Cerebellar nuclear complex (tissue), 1 donor: ENCODE measurements at places on chromosomes 2 and 18.

DNA sequence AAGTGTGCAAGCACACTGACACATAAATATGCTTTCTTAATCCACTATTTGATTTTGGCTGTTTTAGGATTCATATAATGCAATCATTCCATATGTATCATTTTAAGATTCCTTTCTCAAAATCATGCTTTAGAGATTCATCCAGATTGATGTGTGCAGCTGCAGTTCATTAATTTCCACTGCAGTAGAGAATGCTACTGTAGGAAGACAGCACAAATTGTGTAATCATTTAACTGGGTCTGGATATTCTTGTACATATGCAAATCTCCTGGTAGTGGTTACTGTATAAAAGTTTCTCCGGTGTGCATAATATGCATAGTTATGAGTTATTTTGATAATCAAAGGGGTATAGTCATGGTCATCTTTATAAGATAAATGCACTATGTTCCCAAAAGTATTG, 502.5 kb upstream of the ACVR2A start:
- DNase-seq = no peak

GRCh38 chr2:203740871-203741281, 34.4 kb downstream of the CD28 start:
- DNase-seq = no peak

- no peak for DNase-seq
These were observed 13.6 kb upstream of the THADA start for GRCh38 chr2:43609290-43609918.

GRCh38 chr2:60674524-60675165, 81.4 kb upstream of the PAPOLG start:
- DNase-seq = no peak

GRCh38 chr18:71665131-71665530, 879.0 kb downstream of the CBLN2 start:
- DNase-seq = no peak

- DNase-seq = no peak
These were observed 11.4 kb upstream of the UXS1 start for GRCh38 chr2:106205488-106205887.

DNA sequence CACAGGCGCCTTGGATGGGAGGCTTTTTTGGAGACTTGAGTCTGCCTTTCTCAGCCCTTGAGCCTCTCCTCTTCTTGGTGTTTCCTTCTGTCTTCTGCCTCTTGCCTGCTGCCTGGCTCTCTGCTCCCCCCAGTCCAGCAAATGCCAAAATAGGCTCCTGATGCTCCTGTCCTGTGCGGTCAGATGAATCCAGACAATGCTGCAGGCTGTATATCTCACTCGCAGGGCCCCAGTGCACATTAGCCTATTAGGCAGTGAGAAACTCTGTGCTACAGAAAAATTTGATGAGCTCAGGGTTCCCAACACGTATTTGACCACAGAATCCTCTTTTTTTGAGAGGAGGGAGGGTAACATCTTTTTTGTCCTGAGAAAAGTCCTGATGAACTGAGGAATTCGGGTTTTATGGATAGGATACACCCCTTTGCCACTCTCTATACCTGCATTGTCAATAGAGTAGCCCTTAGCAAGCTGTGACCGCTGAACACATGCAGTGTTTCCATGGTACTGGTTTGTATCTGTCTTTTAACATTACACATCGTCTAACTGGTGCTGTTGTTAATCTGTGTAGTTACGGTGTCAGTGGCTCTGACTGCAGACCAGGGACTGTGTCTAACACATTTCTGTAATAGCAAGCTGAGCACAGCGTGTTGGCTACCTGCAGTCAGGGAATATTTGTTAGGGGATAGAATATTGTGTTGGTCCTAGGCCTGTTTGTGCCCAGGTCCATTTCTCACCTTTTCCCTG, 50.8 kb downstream of the FAM228A start:
- no peak for DNase-seq

DNA sequence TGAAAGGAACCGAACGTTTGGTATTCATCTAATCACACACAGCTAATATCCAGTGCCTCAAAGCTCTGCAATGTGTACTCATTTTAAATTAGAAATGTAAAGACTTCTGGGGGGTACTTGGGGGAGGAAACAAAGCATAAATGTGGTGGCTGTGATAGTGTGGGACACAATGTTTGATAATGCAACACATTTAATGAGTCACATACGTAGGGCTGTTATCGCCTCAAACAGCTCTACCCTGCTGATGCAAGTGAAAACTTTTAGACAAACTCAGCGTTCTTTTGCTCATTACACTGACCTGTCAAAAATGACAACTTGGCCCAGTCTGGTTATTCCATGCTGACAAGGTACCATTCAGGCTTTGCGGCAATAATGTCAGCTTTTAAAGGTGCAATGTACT, 1227.1 kb upstream of the CELF4 start:
- DNase-seq = no peak

DNA sequence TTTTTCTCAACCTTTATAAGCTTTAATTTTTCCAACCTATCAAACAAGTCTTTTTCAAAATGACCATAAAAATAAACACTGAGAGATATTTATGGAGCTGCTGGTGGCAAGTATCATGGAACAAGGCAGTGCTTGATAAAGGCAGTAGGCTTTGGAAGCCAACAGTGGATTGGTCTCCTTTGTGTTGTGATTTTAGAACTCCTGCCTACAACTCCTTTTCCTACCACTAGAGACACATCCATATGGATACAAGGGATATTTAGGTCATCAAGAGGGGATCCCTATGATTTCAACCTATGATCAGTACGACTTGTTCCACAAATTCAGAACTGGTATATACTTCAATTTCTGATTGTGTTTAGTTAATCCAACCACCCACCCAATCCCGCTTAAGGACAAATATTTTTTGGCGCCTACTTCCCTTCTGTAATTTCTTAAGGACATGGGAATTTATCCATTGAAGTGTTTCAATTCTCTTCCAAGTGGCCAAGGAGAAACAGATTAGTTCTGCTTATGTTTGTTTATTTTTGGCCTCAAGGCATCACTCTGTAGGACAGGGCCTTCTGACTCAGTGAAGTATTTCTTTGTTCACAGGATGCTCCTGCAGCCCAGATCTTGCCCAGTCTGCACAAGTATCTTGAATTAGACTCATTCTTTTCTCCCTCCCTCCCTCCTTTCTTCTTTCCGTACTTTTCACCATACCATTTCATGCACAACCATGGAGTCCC, 2119.6 kb upstream of the PIK3C3 start:
- no peak for DNase-seq

GRCh38 chr18:21998486-21998885, 170.9 kb upstream of the GATA6 start:
- no peak for DNase-seq

- DNase-seq = no peak
These were observed 221.0 kb upstream of the EPAS1 start for GRCh38 chr2:46076251-46076650.

- DNase-seq = no peak
These were observed 409.2 kb upstream of the HS6ST1 start for GRCh38 chr2:128727914-128728313.

DNA sequence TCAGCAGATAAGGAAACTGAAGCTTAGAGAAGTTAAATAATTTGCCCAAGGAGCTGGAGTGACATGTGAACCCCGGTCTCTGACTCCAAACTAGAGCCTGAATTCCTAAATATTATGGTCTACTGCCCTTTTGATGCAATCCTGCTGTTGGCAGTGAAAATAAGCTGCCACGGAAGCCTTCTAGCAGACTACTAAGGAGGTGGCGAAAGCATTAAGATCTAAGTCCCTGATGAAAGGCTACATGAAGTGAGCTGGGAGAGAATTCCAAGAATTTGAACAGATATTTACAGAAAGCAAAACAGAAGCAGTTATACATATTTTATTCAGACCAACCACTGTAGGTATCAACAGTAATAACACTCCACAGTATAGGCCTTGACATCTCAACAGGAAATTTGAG, 28.1 kb downstream of the TRMT61B start:
- DNase-seq = no peak

- DNase-seq = no peak
These were observed 102.8 kb upstream of the RBMS1 start for GRCh38 chr2:160596441-160596840.

DNA sequence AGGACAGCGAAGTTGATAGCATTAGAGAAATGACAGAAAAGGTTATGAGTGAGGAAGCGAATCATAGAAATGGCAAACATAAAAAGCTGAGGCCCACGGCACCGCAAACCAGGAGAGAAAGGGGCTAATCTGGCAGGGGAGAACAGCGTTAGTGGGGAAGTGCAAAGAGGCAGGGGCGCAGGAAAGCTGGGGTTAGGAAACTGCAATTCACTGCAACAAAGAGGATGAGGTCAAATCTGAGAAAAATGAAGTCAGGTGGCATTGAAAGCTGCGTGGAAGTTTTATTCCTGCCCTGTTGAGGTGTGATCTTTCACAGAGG, 653 bp upstream of the ABI2 start:
- no peak for DNase-seq

GRCh38 chr18:63963615-63964256, 6.1 kb upstream of the SERPINB8 start:
- DNase-seq = no peak

DNA sequence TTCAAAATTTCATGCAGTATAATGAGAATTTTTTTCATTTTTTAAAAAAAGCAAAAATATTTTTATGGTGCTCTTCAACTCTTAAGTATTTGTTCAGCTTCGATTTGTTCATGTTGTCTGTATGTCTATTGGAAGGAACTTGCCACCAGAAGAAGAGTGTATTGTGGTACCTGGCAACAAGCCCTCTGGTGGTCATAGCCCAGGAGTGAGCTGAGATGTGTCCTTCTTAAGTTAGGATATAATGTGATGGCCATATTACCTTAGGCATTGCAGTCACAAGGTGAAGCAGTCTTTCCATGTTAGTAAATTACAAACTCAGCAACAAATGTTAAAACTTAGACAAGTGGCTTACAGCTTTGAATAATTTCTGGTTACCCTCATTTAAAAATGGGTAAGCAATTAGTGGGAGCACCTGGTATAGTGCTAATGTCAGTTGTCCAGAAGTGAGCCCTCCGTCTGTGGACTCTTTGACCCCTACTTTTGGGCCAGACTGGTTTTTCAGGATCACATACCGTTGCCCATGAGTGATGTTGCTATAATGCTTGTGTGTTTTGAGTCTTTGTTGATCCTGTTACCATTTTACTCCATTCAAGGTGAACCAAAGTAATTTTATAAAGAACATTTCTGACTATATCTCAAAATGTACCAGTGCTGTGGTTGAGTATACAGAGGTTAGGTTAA, 57.4 kb downstream of the MYO1B start:
- DNase-seq = no peak
